ENCODE measurements at places on chromosomes 12 and 14.

DNA sequence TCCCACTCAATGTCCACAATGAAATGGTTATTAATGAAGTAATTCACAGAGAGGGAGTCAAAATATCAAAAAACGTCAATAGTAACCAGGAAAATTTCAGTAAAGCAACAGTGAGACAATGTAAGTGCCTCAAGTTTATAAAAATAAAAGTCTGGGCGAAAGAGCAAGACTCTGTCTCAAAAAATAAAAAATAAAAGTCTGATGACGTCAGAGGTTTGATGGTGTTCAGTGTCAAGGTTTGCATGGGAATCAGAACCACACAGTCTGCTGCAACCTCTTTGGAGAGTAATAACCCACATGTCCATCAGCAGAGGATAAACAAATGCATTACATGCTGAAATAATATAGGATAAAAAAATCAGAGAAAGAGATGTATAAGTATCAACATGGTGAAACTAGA lies 152.4 kb downstream of the ASCL1 start:
- no peak for DNase-seq

- no peak for DNase-seq
Observed at GRCh38 chr12:9364224-9365176, 156.3 kb upstream of the PZP start.

DNA sequence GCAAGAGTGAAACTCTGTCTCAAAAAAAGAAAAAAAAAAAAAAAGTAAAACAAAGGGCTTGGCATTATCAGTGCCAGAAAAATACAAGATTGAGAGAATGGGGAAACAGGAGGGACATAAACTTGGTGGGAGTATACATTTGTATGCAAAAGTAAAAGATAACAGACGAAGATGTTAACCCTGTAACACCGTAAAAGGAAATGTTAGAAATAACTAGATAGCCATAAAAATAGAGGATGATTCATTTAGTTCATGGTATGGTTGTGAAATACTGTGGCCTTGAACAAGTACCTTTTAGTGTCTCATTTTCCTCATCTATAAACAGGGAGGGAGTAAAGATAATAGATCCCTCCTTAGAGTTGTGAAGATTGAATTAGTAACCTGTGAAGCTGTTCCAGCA lies 33.3 kb downstream of the ATP2A2 start:
- DNase-seq: no peak

GRCh38 chr14:89640141-89640540 lies 223.1 kb upstream of the FOXN3 start:
- no peak for DNase-seq

DNA sequence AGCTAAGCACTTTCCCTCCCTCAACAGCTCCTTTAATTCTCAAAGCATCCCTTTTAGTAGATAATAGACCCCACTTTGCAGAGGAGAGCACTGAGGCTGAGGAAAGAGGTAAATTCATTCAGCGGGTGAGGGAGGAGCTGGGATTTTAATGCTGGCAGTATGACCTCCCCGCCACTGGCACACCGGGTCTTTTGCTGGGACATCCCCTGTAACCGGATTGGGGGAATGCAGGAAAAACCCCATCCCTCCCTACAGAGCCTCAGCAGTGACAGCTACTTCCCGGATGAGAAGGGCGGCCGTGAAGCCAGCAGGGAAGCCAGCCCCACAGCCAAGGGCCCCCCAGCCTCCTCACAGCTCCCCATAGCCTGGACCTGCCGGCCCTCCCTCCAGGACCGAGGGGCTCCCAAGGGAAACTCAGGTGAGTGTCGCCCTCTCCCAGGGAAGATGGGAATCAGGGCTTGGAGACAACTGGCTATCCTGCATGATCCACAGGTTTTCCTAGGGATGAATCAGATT lies 12.1 kb downstream of the ZBTB39 start:
- DNase-seq: no peak

DNA sequence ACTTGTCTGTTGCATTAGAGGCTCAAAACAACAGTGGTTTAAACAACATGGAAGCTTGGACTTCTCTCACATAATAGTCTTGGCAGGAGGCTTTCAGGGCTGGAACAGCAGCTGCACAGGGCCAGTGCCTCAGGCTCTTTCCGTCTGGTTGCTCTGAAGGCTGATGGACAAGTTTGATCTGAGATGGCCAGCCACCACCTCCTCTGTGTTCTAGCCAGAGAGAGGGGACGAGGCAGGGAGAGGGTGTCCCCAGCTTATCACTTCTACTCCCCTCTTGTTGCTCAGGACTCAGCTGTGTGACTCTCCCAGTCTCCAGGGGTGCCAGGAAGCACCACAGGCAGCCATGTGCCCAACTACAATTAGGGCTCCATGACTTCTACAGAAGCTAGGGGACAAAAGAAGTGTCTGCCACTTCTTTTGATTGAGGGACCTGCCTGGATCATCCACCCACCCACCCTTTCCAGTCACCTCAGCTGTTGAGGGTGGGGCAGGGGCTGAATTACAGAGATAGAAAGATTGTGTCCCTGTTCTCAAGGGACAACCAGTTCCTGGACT lies 46.6 kb downstream of the SMIM41 start:
- no peak for DNase-seq

GRCh38 chr12:65779091-65779642 lies 45.1 kb upstream of the HMGA2 start:
- no peak for DNase-seq

GRCh38 chr14:65879248-65880009 lies 466.9 kb downstream of the FUT8 start:
- DNase-seq: no peak

GRCh38 chr12:4064008-4064407 lies 190.8 kb upstream of the PARP11 start:
- no peak for DNase-seq

DNA sequence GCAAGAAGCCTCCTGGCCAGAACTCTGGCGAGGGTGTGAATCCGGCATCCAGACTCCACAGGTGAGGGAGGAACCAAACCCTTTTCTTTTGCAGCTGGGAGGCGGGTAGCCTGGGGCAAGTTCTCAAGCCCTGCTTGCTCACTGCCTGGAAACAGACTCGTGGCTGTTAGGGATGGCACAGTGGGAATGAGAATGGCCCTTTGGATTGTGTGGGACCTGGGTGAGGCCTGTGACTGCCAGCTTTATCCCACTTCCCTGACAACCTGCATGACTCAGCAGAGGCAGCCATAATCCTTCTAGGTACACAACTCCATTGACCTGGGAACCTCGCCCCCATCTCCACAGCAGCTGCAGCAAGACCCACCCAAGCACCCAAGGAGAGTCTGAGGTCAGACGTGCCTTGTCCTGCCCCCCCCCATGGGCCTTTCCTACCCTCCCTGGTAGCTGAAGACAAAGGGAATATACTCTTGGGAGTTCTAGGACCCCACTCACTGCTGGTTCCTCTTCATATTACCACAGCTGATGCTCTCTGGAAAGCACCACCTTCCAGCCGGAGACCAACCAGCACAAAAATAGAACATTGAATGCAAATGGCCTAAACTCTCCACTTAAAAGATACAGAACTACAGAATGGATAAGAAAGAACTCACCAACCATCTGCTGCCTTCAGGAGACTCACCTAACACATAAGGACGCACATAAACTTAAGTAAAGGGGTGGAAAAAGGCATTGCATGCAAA lies 5.1 kb upstream of the GPR33 start:
- no peak for DNase-seq

GRCh38 chr14:96357216-96357615 lies 5.9 kb downstream of the ATG2B start:
- no peak for DNase-seq

DNA sequence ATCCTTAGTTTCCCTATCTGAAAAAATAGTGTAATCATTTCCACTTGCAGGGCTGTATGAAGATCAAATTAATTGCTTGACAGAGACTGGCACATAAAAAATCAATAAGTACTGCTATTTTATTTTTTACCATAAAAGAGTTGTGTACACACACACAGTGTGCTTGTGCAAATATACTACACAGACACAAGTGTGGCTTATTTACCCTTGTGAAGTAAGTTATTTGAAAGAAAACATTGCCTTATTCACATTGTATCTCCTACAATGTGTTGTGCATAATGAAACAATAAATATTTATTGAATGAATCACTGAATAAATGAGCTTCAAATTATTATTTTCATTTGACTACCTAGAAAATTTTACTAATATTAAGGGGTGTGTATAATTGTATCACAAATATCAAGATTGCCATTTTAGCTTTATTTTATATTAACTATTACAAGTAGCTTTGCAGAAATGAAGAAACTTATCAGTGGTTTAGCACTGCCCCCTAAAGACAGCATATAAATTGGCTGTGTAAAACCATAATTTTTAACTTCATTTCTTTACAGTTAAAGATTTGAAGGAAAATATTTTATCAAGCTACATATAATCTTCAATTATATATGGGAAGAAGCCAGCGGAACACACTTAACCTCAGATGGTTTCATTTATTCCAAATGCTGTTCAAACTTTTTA lies 11.3 kb downstream of the GARIN6 start:
- no peak for DNase-seq

DNA sequence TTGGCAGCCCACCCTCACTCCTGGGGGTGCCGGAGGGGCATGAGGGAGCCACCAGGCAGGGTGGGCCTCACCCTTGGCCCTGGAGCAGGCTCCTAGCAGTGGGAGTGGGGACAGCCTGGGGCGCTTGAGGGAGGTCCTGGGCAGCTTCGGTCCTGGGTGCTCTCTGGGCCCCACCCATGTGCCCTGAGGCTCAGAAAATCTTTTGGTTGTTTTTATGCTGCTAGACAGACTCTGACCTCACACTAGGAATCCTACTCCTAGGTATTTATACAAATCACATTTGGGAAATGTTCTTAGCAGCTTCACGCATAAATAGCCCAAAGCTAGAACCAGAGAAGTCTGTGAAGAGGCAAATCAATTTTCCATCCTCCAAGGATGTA lies 10.9 kb upstream of the ULK1 start:
- no peak for DNase-seq

- no peak for DNase-seq
Observed at GRCh38 chr12:102953221-102953620, 4.3 kb upstream of the ASCL1 start.

DNA sequence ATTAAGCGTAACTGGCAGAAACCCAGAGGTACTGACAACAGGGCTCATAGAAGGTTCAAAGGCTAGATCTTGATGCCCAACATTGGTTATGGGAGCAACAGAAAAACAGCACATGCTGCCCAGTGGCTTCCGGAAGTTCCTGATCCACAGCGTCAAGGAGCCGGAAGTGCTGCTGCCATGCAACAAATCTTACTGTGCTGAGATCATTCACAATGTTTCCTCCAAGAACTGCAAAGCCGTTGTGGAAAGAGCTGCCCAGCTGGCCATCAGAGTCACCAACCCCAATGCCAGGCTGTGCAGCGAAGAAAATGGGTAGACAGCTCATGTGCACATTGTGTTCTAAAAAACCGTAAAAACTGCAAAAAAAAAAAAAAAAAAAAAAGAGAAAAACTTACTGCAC lies 192.3 kb downstream of the MON2 start:
- no peak for DNase-seq

- no peak for DNase-seq
Observed at GRCh38 chr12:41530441-41530840, 342.3 kb downstream of the PDZRN4 start.

DNA sequence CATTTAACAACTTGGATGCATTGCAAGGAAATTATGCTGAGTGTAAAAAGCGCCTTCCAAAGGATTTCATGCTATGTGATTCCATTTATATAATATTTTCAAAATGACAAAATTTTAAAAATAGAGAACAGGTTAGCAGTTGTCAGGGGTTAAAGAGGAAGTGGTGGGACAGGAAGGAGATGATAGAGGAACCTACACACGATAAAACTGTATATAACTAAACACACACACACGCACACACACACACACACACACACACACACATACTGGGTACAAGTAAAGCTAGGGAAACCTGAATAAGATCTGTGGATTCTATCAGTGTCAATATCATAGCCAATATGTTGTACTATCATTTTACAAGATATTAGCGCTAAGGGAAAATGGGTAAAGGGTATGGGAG lies 17.2 kb downstream of the TTC9 start:
- no peak for DNase-seq

DNA sequence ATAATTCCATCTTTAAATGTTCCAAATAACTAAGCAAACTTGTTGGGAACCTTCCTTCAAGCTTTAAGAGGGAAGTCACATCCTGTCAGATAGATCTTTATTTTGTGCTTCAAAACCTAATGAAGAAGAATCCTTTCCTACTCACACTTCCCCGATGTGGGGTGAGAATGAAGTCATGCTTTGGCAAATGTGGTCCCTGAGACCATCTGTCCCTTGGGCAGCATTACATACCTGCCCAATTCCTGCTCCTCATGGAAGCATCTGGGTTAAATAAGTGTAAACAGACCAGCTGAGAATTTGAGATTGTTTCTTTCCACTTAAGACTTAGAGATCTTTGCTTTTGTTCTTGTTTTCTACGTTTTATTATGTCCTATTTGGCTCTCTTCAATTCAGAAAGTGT lies 606.0 kb upstream of the TMEM132C start:
- no peak for DNase-seq

GRCh38 chr12:12990700-12991468 lies 9.2 kb downstream of the HEBP1 start:
- DNase-seq: no peak

- no peak for DNase-seq
Observed at GRCh38 chr14:95948558-95948981, 71.9 kb downstream of the TUNAR start.

GRCh38 chr12:54598970-54599369 lies 10.5 kb upstream of the PPP1R1A start:
- DNase-seq: no peak

DNA sequence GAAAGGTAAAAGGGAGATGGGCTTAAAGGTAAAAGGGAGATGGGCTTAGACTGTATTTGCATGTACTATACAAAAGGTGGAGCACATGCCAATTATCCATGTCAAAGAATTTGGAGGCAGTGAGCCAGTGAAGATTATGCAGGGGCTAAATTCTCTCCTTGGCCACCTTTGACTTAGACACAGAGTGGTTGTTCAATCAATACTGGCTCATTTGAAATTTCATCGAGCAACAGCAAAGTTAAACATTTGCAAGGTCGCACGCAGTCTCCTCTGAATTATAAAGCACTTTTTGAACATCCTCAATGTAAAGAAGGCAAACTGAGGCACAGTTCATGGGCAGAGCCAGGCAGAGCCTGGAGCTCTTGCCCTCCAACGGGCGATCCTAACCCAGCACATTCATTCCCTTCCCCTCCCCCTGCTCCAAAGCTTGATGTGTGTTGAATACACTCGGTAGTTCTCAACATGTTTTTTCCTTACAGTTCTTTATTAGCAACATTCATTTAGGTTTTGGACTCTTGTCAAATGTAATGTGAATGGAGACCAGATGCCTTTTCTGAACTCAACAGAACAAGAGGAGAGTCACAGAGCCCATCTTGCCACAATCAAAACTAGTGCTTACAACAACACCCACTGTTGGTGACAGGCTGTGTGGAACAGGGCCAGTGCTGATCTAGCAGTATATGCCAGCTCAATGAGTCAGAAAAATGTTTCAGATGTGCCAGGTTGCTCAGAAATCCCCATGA lies 169.7 kb upstream of the G2E3 start:
- DNase-seq: no peak

DNA sequence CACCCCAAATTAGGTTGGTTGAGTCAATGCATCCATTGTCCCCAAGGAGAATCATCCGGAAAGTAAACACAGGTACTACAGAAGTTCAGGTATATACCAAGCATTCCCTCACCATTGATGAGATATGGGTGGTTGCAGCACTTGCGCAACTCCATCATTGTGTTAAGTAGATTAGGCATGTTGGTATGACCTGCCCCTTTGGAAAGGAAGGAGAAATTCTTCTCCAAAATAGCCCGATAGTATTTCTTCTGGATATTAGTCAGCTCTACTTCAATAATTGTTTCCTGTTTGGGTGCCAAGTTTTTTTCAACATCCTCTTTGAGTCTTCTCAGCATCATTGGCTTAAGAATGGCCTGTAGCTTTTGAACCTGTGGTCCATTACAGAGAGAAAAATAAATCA lies 21.3 kb upstream of the SUPT16H start:
- no peak for DNase-seq

All from stimulated activated CD8-positive, alpha-beta memory T cell treated with anti-CD3 and anti-CD28 coated beads, Interleukin-4, amount 100 ng/mL, for 1 hour (primary cell).